Astrocyte (in vitro differentiated cells and primary cell): ENCODE measurements at places on chromosomes 7 and 10. TPM values are rescaled to one million over a fixed set of nuclear protein-coding genes. Genes with fewer than 3 reads are reported as not detected.

- no peaks in the 10 kb centered on the region for H3K36me3 ChIP-seq
- no peak overlapping the region for H3K27ac ChIP-seq
- H3K4me1 ChIP-seq: no peaks in the 10 kb centered on the region
- no peak for DNase-seq
Observed at GRCh38 chr10:125291836-125292235, 131.5 kb upstream of the CTBP2 start.

DNA sequence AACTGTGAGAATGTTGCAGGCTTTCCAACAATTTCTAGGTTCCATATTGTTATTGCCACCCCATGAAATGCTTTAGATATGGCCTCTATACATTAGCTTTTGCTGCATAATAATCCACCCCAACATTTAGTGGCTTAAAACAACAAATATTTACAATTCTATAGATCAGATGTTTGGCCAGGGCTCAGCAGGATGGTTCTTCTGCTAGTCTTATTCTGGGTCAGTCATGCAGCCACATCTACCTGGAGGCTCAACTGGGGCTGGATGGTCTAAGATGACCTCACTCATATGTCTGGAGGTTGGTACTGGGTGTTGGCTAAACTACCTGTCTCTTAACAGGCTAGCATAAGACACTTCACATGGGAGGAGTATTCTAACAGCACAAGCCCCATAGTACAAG lies 607.3 kb downstream of the LRMDA start:
- no peak for DNase-seq
- H3K36me3 ChIP-seq: no peaks in the 10 kb centered on the region
- H3K4me1 ChIP-seq: peaks cover 14% of the 10 kb centered on the region
- no peaks in the 10 kb centered on the region for H3K27me3 ChIP-seq
- no peak overlapping the region for H3K4me3 ChIP-seq

DNA sequence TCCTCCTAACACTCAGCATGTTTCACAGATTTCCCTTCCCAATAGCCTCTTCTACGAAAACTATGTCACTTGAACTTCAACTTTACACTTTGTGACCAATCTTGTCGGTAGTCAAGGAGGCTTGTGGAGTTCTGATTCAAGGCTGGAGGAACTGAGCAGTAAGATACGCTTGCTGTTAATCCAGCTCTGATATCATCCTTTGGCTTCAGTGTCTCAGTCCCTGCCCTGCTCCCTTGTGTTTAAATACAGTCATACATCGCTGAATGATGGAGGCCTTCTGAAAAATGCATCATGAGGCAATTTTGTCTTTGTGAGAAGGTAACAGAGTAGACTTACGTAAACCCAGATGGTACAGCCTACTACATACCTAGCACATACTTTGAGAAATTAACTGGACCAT lies 173.6 kb downstream of the RNF133 start:
- no peak overlapping the region for H3K4me3 ChIP-seq
- no peaks in the 10 kb centered on the region for H3K27me3 ChIP-seq
- H3K36me3 ChIP-seq: no peaks in the 10 kb centered on the region
- H3K4me1 ChIP-seq: no peaks in the 10 kb centered on the region
- no peak for DNase-seq

The IFIT1B gene
- not detected in 2 replicates for total RNA-seq

DNA sequence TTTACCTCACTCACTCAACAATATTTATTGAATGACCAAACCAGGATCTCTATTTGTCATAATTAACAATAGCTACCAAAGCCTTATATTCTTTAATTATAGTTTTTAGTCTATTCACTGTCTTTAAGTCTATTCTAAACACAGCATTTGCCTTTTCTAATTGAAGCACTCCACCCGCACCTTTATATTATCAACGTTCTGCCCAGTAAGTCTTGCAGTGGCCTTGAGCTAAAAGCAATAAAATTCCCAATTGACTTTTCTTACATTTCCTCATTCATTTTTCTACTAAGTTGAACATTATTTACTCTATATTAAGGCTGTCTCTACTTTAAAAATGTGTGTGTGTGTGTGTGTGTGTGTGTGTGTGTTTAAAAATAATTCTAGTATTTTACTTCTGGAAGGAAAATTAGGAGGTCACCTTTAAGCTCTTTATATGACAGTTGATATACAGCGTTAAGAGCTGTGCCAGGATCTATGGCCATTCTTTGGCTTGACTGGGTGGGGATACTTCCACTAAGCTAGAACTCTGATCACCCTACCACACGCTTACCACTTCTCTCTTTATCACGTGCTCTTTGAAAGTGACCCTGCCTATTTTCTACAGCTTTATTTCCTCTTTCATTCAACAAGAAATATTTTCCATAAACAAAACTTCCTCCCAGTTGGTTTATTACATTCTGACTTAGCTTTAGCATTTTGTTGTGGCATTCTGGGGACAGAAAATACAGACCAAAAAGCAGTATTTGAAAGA lies 8.8 kb downstream of the PAPSS2 start:
- H3K27me3 ChIP-seq: no peaks in the 10 kb centered on the region
- H3K4me3 ChIP-seq: no peak overlapping the region
- DNase-seq: no peak
- no peaks in the 10 kb centered on the region for H3K36me3 ChIP-seq
- H3K4me1 ChIP-seq: peaks cover 7% of the 10 kb centered on the region

- no peaks in the 10 kb centered on the region for H3K4me1 ChIP-seq
- no peaks in the 10 kb centered on the region for H3K36me3 ChIP-seq
- no peak overlapping the region for H3K4me3 ChIP-seq
- DNase-seq: no peak
- no peak overlapping the region for H3K27ac ChIP-seq
Observed at GRCh38 chr10:81575036-81575435, 300.0 kb upstream of the NRG3 start.

- no peaks in the 10 kb centered on the region for H3K27me3 ChIP-seq
- peak overlapping the region; percentile 41 for H3K27ac ChIP-seq
- peaks cover 16% of the 10 kb centered on the region for H3K36me3 ChIP-seq
- H3K4me3 ChIP-seq: no peak overlapping the region
- peaks cover 4% of the 10 kb centered on the region for H3K4me1 ChIP-seq
Observed at GRCh38 chr7:35874886-35875285, 74.0 kb downstream of the SEPTIN7 start.

- no peak overlapping the region for H3K27ac ChIP-seq
- H3K4me1 ChIP-seq: no peaks in the 10 kb centered on the region
- no peaks in the 10 kb centered on the region for H3K36me3 ChIP-seq
- H3K4me3 ChIP-seq: no peak overlapping the region
- DNase-seq: peak; percentile 22
Observed at GRCh38 chr7:26989897-26990670, 105.7 kb downstream of the HOXA1 start.

The ERVW-1 gene
- 0.19 TPM in 1 of 2 replicates, not detected in the other for total RNA-seq

DNA sequence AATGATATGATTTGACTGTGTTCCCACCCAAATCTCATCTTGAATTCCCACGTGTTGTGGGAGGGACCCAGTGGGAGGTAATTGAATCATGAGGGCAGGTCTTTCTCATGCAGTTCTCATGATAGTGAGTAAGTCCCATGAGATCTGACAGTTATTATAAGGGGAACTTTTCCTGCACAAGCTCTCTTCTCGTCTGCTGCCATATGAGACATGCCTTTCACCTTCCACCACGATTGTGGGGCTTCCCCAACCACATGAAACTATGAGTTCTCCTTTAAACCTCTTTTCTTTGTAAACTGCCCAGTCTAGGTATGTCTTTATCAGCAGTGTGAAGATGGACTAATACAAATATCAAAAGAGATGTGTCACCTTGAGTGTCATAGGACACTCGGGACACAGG lies 502.7 kb upstream of the PODXL start:
- H3K36me3 ChIP-seq: no peaks in the 10 kb centered on the region
- DNase-seq: no peak
- H3K4me3 ChIP-seq: no peak overlapping the region
- no peaks in the 10 kb centered on the region for H3K4me1 ChIP-seq
- H3K27ac ChIP-seq: no peak overlapping the region

- DNase-seq: no peak
- H3K4me1 ChIP-seq: no peaks in the 10 kb centered on the region
- no peak overlapping the region for H3K4me3 ChIP-seq
- H3K36me3 ChIP-seq: no peaks in the 10 kb centered on the region
Observed at GRCh38 chr10:81848931-81849330, 26.1 kb upstream of the NRG3 start.

GRCh38 chr7:52911326-52911725 lies 124.1 kb upstream of the POM121L12 start:
- no peak overlapping the region for H3K4me3 ChIP-seq
- H3K27me3 ChIP-seq: no peaks in the 10 kb centered on the region
- no peaks in the 10 kb centered on the region for H3K4me1 ChIP-seq
- H3K27ac ChIP-seq: no peak overlapping the region
- no peaks in the 10 kb centered on the region for H3K36me3 ChIP-seq
- no peak for DNase-seq

DNA sequence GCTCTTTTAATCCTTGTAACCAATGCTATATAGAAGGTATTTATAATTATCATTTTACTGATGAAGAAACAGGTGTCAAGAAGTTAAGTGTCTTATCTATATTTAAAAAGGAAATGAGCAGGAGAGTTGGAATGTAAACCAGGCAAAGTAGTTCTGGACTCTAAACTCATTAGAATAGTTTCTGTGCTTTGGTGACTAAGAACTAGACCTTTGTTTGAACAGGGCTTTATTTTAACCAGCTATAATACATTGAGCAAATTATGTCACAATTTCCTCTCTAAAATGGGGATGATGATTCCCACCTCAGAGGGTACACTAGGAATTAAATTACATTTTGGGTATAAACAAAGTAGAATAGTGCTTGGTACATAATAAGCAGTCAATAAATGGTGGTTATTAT lies 236.0 kb downstream of the MAGI2 start:
- no peaks in the 10 kb centered on the region for H3K27me3 ChIP-seq
- H3K4me1 ChIP-seq: no peaks in the 10 kb centered on the region
- no peaks in the 10 kb centered on the region for H3K36me3 ChIP-seq

DNA sequence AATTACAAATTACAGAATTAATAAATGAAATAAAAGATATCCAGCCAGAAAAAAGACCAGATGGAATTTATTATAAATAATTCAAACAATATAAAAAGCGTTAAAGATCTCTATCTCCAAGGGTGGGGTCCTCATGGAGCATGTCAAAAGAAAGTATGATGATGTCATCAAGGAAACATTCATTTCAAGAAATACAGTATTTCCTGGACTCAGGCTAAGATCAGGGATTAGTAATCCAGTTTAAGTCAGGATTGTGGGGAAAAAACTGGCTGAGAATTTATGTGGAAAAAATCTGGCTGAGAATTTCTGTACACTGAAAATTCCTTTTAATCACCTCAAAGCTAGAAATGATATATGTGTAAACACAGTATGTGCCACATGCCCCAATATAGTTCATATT lies 1075.3 kb downstream of the XPNPEP1 start:
- no peak for DNase-seq
- H3K36me3 ChIP-seq: no peaks in the 10 kb centered on the region
- H3K4me3 ChIP-seq: no peak overlapping the region
- H3K4me1 ChIP-seq: no peaks in the 10 kb centered on the region

The ORAI2 gene
- 57.6 and 64.4 TPM in 2 replicates for total RNA-seq

The CYP3A5 gene
- 0.07 TPM in 1 of 2 replicates, not detected in the other for total RNA-seq

DNA sequence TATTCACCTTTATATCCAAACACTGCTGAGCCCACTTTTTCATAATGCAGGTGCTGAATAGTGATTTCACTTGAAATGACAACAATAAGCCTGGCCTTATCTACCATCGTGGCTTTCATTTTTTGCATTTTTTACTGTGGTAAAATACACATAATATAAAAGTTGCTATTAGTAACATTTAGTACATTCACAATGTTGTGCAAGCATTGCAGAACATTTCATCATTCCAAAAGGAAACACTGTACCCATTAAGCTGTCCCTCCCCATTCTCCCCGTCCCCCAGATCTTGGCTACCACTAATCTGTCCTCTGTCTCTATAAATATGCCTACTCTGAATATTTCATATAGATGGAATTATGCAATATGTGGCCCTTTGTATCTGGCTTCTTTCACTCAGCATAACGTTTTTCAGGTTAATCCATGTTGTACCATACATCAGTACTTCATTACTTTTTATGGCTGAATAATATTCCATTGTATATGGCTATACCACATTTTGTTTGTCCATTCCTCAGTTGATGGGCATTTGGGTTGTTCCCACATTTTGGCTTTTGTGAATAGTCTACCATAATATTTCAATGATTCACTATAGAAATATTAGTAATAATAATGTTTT lies 68.5 kb upstream of the ARID5B start:
- no peaks in the 10 kb centered on the region for H3K27me3 ChIP-seq
- H3K4me3 ChIP-seq: no peak overlapping the region
- no peak overlapping the region for H3K27ac ChIP-seq
- peak; percentile 46 for DNase-seq

GRCh38 chr7:94511718-94512117 lies 2.1 kb downstream of the CASD1 start:
- H3K4me3 ChIP-seq: no peak overlapping the region
- DNase-seq: peak; percentile 25
- peaks cover 14% of the 10 kb centered on the region for H3K4me1 ChIP-seq
- no peaks in the 10 kb centered on the region for H3K27me3 ChIP-seq

- H3K4me1 ChIP-seq: peaks cover 16% of the 10 kb centered on the region
- no peak overlapping the region for H3K27ac ChIP-seq
- no peak for DNase-seq
- peaks cover 7% of the 10 kb centered on the region for H3K36me3 ChIP-seq
Observed at GRCh38 chr7:128458956-128459355, 3.3 kb downstream of the HILPDA start.

DNA sequence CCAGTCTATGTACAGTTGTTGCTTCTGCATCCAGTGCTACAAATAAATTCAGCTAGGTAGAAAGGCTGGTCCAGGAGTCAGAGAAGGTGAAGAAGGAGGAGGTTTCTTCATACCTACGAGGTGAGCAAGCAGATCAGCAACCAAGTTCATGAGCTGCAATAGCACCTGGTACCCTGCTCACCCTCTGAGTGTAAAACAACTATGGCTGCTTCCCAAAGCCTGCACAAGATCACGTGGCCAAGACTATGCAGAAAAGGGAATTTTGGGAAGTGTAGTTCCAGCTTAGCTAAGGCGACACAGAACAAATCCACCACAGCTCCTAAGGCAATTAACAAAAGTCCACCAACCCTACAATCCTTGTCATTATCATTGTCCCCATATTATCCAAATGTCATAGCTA lies 95.9 kb upstream of the AUTS2 start:
- no peak overlapping the region for H3K27ac ChIP-seq
- H3K27me3 ChIP-seq: no peaks in the 10 kb centered on the region
- H3K4me1 ChIP-seq: no peaks in the 10 kb centered on the region
- DNase-seq: no peak
- no peaks in the 10 kb centered on the region for H3K36me3 ChIP-seq
- no peak overlapping the region for H3K4me3 ChIP-seq
